ENCODE measurements at places on chromosomes 3 and 15. TPM values are rescaled to one million over a fixed set of nuclear protein-coding genes. Genes with fewer than 3 reads are reported as not detected.

CAND2 gene
- total RNA-seq: 10.2 TPM

DNA sequence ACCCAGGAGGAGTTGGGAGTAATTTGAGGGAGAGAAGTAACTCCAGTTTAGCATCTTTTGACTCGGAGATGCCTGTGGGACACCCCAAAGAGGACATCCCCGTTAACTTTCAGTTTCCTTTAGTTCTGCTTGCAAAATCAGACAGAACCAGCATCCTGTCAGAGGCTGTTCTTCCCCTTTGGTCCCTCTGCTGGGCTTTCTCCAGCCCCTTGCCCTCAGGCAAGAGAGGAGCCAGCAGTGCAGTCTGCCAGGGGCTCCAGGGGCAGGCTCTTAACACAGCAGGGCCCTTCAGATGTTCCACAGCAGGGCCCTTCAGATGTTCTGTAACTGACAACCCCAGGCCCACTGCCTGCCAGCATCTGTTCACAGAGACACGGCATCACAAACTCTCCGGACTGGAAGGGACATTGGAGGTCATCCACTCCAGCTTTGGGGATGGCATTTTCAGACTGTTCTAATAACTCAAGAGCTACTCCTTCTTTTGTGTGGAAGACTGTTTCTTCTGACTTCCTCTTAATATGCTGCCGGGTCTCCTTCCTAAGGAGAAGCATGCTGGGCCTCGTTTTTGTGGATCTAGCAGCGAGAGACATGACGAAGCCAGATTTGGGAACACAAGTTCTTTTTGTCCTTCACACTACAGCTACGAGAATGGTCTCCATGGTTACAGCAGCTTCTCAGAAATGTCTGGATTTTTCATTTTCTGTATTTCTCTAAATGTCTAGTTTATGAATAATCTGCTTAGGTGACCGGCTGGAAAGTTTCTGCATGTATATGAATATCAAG lies 51.9 kb downstream of the KY start:
- H3K27ac ChIP-seq: no peak overlapping the region
- no peak for DNase-seq
- no peaks in the 10 kb centered on the region for H3K36me3 ChIP-seq
- no peak overlapping the region for H3K4me3 ChIP-seq

DNA sequence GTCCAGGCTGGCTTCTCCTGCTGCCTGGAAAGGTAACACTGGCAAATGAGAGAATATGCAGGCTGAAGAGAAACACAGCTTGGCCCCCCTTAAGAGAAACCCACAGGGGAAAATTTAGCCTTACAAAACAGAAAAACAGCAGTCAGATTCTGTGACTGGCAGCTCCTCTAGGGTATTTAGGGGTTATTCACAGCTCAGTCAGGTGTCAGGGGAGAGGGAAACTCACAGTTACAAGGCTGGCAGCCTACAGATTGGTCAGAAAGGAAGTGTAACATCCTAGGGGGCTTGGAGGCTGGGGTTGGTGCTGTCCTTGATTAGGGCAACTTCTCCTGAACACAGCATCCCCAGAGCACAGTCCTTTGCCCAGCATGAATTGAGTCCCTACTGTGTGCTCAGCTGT lies 81.4 kb downstream of the SEMA5B start:
- no peak for DNase-seq
- no peaks in the 10 kb centered on the region for H3K27me3 ChIP-seq
- no peak overlapping the region for H3K27ac ChIP-seq
- no peak overlapping the region for H3K4me3 ChIP-seq

KIF15 gene
- total RNA-seq: 25.8 TPM

GRCh38 chr15:62932436-62932835 lies 110.1 kb upstream of the TPM1 start:
- H3K27me3 ChIP-seq: no peaks in the 10 kb centered on the region
- DNase-seq: no peak
- H3K4me1 ChIP-seq: no peaks in the 10 kb centered on the region
- no peak overlapping the region for H3K4me3 ChIP-seq

- no peak overlapping the region for H3K4me3 ChIP-seq
- no peaks in the 10 kb centered on the region for H3K27me3 ChIP-seq
- no peak overlapping the region for H3K27ac ChIP-seq
- peaks cover 12% of the 10 kb centered on the region for H3K36me3 ChIP-seq
- no peaks in the 10 kb centered on the region for H3K4me1 ChIP-seq
Measured at GRCh38 chr3:57091521-57092273, 31.2 kb downstream of the SPATA12 start.

DNA sequence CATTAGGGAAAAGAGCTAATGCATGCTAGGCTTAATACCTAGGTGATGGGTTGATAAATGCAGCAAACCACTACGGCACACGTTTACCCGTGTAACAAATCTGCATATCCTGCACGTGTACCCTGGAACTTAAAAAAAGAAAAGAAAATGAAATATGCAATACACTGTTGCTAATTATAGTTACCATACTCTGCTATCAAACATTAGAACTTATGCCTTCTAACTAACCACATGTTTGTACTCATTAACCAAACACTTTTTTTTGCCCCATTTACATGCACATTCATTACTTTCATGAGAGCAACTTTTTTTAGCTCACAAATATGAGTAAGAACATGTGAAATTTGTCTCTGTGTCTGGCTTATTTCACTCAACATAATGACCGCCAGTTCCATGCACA lies 253.1 kb downstream of the CGGBP1 start:
- no peaks in the 10 kb centered on the region for H3K27me3 ChIP-seq
- no peak for DNase-seq
- H3K36me3 ChIP-seq: no peaks in the 10 kb centered on the region
- no peak overlapping the region for H3K27ac ChIP-seq

DNA sequence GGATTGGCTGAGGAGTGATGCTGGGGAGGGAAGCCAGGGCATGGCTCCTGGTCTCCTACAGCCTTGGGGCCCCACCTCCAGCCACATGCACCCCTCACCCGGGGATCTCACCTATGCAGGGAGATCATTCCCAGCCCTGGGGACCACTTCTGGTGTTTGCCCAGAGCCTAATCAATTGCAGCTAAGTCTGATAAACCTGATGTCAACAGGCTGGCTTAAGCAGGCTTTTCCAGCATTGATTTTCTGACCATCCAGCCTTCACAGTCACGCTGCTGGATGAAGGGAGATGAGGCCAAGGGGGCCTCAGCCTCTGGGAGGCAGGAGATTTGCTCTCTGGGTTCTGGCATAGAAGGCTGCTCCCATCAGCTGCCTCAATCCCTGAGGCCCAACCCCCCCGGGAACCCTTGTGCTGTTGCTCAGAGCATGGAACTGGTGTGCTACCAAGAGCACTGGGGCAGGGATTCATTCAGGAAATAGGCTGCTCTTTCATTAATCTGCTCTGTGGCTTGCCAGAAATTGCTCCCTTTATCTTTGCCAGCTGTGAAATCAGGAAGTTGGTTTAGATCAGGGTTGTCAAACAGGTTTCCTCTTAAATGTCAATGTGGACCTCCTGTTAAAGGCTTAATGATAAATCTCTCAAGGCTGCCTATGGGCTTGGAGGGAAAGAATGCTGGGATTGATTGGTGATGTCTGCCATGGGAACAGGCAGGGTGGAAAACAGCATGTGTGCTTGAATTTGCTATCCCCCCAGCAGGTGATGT lies 19.0 kb downstream of the FAM3D start:
- no peak for DNase-seq
- no peaks in the 10 kb centered on the region for H3K36me3 ChIP-seq
- no peaks in the 10 kb centered on the region for H3K27me3 ChIP-seq
- H3K4me3 ChIP-seq: no peak overlapping the region
- no peak overlapping the region for H3K27ac ChIP-seq
